Caco-2 (cell line): ENCODE measurements at places on chromosomes 7 and 10. TPM values are rescaled to one million over a fixed set of nuclear protein-coding genes. Genes with fewer than 3 reads are reported as not detected.

- DNase-seq = no peak
Observed at GRCh38 chr10:20953120-20953519, 56.0 kb upstream of the NEBL start.

The MYL10 gene
- total RNA-seq = not detected in 2 replicates

DNA sequence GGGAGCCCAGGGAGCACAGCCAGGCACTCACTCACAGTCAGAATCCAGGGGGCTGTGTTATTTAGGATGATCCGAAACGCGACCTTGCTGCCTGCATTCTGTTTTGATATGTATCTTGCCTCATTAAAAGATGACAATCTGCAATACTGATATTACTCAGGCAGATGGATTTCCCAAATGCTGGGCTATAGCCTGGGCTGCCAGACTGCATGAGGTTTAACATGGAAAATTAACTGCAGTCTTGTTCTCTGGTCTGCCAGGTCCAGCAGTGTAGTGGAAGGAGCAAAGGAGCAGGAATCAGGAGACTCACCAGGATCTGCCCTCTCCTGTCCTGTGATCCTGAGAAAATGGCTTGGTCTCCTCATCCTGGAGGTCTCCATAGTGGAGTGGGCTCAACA, 258.1 kb downstream of the PAXIP1 start:
- no peak for DNase-seq

DNA sequence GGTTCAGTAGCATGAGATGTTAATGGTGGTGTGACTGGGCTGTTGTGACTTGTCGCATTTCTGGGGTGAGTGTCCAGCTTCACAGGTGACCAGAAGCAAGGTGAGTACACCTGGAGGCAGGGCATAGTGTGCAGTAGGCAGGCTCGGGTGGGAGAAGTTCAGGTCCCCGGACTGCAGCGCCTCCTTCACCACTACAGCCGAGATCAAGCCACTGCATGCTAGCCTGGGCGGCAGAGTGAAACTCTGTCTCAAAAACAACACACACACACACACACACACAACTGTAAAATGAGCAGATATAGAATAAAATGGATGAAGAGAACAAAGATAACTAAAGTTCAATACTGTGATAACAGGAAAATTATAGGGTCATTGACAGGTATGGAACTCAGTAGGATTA, 11.1 kb upstream of the PARD3 start:
- DNase-seq = peak; percentile 33

GRCh38 chr7:6250364-6250833, 22.0 kb downstream of the CYTH3 start:
- no peak for DNase-seq

The SLC26A4 gene
- total RNA-seq = not detected in 2 replicates

GRCh38 chr10:22848509-22848908, 79.3 kb upstream of the ARMC3 start:
- DNase-seq = no peak

The ABCF2 gene
- total RNA-seq = 50.8 and 57.8 TPM in 2 replicates

GRCh38 chr10:104218751-104219150, 13.4 kb downstream of the CFAP43 start:
- no peak for DNase-seq

The GATA3 gene
- 27.7 and 32.0 TPM in 2 replicates for total RNA-seq

The LDB1 gene
- total RNA-seq = 52.3 and 52.4 TPM in 2 replicates

The CCDC146 gene
- total RNA-seq = 1.4 and 2.6 TPM in 2 replicates

The HTRA1 gene
- 0.70 and 1.1 TPM in 2 replicates for total RNA-seq

The DPYSL4 gene
- 0.12 TPM in 1 of 2 replicates, not detected in the other for total RNA-seq

DNA sequence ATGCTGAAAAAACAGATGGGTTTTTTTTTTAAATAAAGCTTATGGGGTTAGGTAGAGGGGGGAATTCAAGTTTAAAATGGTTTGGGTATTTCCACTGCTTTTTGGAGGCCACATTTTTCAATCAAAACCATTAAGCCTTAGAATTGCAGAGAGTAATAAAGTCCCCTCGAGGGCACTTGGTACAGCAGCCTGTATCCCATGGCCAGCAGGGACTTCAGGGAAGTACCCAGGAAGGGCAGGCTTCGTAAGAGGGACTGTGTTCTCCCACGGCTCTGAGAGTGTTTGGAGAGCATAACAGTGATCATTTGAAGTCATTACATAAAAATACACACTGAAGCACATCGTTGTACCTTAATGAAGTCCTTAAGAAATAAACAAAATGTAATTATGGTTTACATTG, 432.7 kb downstream of the DPP6 start:
- DNase-seq = no peak

DNA sequence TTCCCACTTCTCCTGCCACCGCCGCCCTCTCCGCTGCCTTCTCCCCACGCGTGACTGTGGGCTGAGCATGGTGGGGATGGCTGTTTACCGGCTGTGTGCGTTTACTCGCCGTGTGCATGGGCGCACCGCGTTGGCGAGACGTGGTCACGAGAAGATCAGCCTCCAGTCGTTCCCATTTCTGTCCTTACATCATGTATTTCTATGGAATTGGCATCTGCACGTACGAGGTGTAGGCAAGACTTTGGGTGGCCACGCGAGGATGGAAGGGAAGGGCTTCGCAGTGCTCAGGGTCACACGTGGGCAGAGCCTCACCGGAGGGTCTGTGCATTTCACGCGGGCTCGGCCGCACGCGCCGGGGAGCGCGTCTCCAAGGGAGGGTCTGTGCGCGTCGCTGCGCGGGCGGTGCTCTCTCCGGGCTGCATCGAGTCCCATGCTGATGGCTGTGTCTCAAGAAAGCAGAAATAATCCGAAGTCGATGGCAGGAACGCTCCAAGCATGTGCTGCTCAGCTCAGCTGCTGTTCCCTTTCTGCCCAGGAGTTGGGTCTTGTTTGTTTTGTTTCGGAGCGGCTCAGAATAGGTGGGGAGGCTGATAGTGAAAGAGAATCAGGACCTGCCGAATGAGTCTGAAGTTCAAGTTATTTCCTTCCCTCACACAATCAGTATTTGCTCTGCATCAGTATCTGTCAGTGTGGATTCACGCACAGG, 973 bp downstream of the CAMK1D start:
- DNase-seq = peak; percentile 53

DNA sequence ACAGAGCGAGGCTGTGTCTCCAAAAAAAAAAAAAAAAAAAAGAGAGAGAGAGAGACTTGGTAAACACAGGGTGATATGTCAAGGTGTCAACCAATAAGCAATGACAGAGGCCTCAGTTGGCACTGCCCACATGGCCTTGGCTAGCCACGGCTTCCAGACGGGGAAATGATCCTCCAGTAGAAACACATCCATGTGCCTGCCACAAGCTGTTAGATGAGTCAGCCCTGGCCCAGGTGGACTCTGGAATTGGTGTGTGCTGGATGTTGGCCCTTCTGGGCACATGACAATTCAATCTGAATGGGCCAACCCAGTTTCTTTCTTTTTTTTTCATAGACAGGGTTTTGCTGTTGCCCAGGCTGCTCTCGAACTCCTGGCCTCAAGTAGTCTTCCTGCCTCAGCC, 13.7 kb downstream of the RFC2 start:
- DNase-seq = no peak

GRCh38 chr10:80540981-80541750, 3.5 kb downstream of the SH2D4B start:
- DNase-seq = no peak

GRCh38 chr7:73839743-73840714, 2.3 kb downstream of the METTL27 start:
- DNase-seq = no peak

The SYT15 gene
- total RNA-seq = 0.43 and 0.60 TPM in 2 replicates

DNA sequence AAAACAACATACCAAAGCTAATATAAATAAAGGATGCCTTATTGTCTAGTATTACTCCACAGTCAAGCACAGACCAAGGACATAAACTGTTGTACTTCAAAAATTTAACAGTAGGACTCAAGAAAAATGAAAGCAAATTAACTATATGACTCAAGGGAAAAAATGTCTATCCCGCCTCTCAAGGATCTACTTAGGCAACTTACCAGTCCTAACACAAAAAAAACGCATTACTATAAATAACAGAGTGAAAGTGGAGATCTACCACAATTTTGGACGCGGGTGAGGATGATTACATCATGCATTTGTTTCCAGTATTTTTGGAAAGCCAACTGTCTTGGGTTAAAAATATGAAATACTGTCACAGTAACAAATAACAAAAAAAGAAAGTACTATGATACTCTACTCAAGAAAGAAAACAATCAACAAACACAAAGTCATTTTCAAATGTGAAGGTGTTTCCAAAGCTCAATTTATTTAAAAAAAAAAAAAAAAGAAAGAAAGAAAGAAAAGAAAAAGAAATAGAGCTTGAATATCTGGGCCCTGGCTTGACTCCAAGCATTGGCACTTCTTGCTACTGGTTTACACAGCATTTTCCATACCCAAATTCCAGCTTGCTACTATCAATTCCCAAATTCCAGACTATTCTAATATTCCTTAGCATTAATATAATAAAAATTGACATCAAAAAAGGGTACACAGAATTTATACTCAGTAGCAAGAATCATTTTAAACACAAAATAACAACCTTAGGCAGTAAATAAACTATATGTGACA, 99.4 kb downstream of the RSU1 start:
- DNase-seq = no peak
